ENCODE measurements at places on chromosomes 2 and 18.

GRCh38 chr2:215614296-215614695 is 178.4 kb upstream of the FN1 start:
- no peaks in the 10 kb centered on the region for H3K36me3 ChIP-seq
- no peak overlapping the region for H3K27ac ChIP-seq
- H3K4me3 ChIP-seq = no peak overlapping the region
- no peak for DNase-seq
- H3K4me1 ChIP-seq = no peaks in the 10 kb centered on the region
- H3K27me3 ChIP-seq = no peaks in the 10 kb centered on the region

DNA sequence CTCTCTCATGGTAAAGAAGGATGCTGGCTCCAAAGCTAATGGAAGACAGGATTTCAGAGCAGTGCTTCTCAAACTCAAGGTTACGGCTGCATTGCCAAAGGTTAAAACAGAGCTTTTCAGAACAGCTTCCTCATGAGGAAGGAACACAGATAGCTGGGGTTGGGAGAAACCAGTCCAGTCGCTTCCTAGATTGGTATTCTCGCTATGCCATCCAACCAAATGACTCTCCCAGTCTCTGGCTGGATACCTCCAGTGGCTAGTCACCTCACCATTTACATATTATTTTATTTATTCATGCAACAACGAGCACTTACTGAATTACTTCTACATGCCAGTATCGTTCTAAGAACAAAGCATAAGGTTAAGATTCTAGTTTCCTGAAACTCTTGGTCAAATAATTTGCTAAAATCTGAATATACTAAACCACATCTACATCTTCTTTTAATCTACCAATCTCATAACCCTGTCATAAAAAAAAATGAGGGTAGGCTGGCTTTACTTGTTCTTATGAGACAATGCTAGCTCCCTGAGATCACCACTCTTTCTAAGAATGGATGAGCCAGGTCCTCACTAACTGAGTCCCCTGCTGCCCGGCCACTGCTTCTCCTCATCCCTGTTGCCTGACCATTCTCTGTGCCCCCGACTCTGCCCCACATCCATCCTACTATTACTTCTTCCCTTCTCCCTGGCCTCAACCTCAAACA is 20.4 kb downstream of the KDSR start:
- H3K27ac ChIP-seq = peak overlapping the region; percentile 31
- DNase-seq = no peak
- no peaks in the 10 kb centered on the region for H3K27me3 ChIP-seq

GRCh38 chr2:215436705-215437565 is 1.1 kb upstream of the FN1 start:
- peaks cover 16% of the 10 kb centered on the region for H3K4me1 ChIP-seq
- H3K27ac ChIP-seq = peak overlapping the region; percentile 73
- H3K36me3 ChIP-seq = no peaks in the 10 kb centered on the region
- H3K4me3 ChIP-seq = peak overlapping the region; percentile 50
- DNase-seq = no peak
- peaks cover 33% of the 10 kb centered on the region for H3K27me3 ChIP-seq

DNA sequence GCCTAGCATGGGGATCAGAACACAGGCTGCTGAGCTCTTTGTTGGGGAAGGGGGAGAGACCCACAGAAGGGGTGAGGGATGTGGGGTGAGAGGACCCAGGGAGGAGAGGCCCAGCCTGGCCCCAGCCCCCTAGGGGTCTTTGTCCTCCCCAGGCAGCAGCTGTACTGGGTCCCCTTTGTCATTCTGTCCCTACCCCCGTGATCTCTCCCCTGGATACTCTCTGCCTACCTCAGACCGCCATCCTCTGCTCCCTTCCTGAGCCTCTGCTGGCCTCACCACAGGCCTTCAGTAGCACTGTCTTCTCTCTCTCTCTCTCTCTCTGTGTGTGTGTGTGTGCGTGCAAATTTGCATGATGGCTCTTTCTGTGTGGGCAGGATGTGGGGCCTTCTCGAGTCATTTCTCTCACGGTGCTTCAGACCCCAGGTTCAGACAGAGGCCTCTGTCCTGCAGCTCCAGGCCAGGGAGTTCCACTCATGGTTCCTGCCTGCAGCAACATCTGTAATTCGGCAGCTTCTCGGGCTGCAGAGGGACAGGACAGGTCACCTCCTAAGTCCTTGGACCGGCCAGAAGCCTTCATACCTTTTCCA is 1.4 kb downstream of the PSD4 start:
- DNase-seq = no peak
- H3K27ac ChIP-seq = peak overlapping the region; percentile 85
- peaks cover 44% of the 10 kb centered on the region for H3K4me1 ChIP-seq
- H3K27me3 ChIP-seq = no peaks in the 10 kb centered on the region

DNA sequence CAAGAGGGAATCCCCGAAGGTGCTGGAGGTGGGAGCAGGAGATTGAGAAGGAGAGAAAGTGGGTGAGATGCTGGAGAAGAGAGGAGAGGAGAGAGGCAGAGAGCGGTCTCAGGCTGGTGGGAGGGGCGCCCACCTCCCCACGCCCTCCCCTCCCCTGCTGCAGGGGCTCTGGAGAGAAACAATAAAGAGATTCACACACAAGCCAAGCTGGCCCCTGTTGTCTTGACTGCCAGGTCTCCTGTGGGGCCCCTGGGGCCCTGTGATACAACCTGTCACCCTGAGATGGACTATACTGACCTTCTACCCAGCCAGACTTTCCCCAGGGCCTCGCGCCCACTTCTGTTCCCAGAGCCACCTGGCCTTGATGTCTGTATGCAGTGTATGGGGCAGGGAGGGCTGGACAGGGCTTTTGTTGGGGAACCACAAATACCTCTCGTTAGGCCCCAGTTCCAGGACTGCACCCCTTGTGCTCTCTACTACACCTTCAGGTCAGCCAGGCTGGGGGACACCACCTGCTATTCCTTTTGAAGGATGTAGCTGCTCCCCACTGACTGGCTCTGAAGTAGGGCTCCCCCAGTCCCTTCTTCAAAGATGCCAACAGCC is 8.0 kb upstream of the SPEG start:
- H3K27me3 ChIP-seq = peaks cover 46% of the 10 kb centered on the region
- no peaks in the 10 kb centered on the region for H3K36me3 ChIP-seq
- no peak for DNase-seq
- no peaks in the 10 kb centered on the region for H3K4me1 ChIP-seq
- H3K27ac ChIP-seq = no peak overlapping the region
- no peak overlapping the region for H3K4me3 ChIP-seq

DNA sequence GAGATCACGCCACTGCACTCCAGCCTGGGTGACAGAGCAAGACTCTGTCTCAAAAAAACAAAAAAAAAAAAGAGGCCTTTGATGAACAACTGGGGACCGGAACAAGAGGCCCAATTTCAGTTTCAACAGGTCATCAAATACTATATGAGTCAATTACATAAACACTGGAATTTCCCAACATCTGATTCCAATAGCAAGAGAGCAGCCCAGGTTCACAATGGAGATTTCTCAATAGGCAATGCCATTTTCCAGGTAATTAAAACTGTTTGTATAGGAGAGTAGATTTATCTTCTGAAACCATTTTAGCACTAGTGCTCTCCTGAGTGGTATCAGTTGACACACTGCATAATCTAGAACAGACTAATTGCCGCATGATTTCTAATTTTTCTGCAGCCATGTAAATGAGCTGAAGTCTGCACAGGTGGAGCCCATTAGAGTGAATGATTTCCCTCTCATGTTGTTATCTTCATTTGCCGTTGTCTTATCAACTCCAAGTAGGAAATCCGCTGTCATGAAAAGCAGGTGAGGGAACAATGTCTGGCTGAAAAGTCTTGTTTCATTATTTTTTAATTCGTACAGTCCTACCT is 264.1 kb upstream of the MEIS1 start:
- DNase-seq = peak; percentile 10
- no peak overlapping the region for H3K27ac ChIP-seq
- H3K27me3 ChIP-seq = no peaks in the 10 kb centered on the region

- H3K27me3 ChIP-seq = no peaks in the 10 kb centered on the region
- no peaks in the 10 kb centered on the region for H3K36me3 ChIP-seq
- no peak overlapping the region for H3K27ac ChIP-seq
- no peaks in the 10 kb centered on the region for H3K4me1 ChIP-seq
- no peak overlapping the region for H3K4me3 ChIP-seq
These were observed 74.0 kb downstream of the NRXN1 start for GRCh38 chr2:50957896-50958295.

DNA sequence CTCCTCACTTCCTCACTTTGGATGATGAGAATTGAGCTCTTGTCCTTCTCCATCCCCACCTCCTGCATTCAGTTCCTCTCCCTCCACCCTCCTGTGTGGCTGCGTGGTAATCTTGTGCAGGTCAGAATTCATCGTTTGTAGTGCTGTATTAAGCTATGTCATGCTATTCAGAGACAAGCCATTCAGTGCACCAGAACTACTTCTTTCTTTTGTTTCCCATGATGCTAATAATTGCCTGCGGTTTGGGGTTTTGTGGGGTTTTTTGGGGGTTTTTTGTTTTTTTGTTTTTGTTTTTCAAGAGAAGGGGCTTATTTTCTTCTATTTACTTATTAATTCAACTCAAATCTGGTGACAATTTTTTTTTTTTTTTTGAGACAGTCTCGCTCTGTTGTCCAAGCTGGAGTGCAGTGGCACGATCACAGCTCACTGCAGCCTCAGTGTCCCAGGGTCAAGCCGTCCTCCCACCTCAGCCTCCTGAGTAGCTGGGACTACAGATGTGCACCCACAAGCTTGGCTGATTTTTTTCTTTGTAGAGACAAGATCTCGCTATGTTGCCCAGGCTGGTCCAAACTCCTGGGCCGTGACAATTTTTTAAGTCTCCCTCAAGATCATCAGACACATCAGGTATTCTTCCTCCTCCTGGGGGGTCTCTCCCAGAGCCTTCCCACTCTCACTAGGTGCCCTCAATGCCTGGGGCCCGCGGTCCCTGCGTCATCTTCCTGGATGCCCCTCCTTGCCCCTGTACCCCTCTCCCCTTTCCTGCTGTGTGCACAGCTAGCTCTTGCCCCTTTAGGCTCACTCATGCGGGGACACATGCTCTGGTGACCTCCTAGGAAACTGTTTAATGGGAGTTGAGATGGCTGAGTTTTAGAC is 37.8 kb downstream of the MAL start:
- H3K4me3 ChIP-seq = no peak overlapping the region
- H3K4me1 ChIP-seq = peaks cover 54% of the 10 kb centered on the region

- H3K4me1 ChIP-seq = peaks cover 26% of the 10 kb centered on the region
- no peak overlapping the region for H3K27ac ChIP-seq
- H3K36me3 ChIP-seq = no peaks in the 10 kb centered on the region
- H3K4me3 ChIP-seq = no peak overlapping the region
- DNase-seq = no peak
These were observed 142.0 kb upstream of the APCDD1 start for GRCh38 chr18:10312326-10313015.

- no peak overlapping the region for H3K27ac ChIP-seq
- H3K36me3 ChIP-seq = no peaks in the 10 kb centered on the region
- H3K27me3 ChIP-seq = no peaks in the 10 kb centered on the region
- DNase-seq = no peak
- H3K4me1 ChIP-seq = no peaks in the 10 kb centered on the region
These were observed 262.4 kb downstream of the MEIS1 start for GRCh38 chr2:66697366-66697765.

DNA sequence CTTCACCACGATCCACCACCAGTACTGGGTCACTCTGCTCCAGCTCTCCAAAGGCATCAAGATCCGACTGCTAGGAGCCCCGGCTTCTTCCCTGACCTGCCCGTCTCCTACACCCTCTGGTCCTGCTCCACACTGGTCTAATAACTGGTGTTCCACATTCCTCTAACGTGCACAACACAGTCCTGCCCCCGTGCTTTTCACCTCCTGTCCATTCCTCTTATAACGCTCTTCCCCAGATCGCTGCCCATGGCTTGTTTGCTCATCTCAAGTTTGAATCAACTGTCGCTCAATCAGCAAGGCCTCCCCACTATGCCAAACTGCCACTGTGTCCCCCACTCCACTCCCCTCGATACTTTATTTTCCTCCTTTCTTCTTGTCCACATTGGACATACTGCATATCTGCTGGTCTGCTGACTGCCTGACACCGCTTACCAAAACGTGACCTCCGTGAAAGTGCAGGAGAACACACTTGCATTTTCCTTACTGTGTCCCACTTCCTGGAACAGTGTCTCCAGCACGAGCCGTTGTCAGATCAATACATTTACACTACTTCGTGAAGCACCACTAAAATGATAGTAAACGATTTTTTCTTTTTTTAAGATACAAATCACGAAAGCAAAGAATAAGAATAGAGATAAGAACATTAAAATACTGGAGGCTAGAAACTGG is 6.5 kb downstream of the HDLBP start:
- no peak overlapping the region for H3K4me3 ChIP-seq
- no peak for DNase-seq
- H3K4me1 ChIP-seq = peaks cover 44% of the 10 kb centered on the region
- H3K36me3 ChIP-seq = no peaks in the 10 kb centered on the region
- no peak overlapping the region for H3K27ac ChIP-seq

DNA sequence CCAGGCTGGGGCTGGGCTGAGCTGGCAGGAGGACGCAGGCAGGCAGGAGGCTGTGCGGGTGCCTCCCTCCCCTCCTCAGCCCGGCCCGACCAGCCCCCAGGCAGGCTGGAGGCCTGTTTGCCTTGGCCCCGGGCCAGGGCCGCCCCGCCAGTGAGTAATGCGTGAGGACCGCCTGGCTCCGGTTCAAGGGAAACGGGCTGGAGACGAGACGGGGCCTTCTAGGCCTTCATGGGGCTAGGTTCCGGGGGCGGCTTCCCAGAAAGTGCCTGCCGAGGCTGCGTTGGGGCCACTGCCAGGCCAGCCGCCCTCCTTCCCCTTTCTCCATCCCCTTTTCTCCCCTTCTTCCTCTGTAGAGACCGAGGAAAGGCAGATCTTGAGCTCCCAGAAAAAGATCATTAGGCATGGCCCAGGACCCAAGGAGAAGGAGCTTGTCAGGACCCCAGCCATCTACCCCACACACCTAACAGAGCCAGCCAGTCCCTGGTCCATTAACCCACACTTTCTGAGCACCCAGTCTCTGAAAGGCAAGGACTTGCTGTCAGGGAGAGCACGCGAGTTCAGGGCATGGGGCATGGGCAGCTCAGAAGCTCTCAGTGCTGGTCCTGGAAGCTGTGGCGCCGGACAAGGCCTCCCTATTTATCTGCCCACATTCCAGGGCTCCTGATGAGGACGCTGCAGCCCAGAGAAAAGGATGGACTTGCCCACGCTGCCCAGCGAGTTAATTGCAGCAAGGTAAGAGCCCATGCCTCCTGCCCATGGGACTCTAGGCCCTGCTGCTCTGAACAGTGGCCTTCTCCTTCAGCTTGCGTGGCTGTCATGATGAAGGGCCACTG is 48.5 kb downstream of the SMAD7 start:
- H3K27ac ChIP-seq = no peak overlapping the region
- H3K4me1 ChIP-seq = peaks cover 3% of the 10 kb centered on the region
- H3K36me3 ChIP-seq = no peaks in the 10 kb centered on the region

- H3K4me3 ChIP-seq = peak overlapping the region; percentile 32
- H3K36me3 ChIP-seq = no peaks in the 10 kb centered on the region
- peaks cover 76% of the 10 kb centered on the region for H3K4me1 ChIP-seq
- DNase-seq = no peak
- no peaks in the 10 kb centered on the region for H3K27me3 ChIP-seq
- H3K27ac ChIP-seq = peak overlapping the region; percentile 88
These were observed 126.8 kb downstream of the ACOXL start for GRCh38 chr2:110858993-110859701.

- H3K27me3 ChIP-seq = no peaks in the 10 kb centered on the region
- no peak for DNase-seq
- H3K4me3 ChIP-seq = no peak overlapping the region
- no peaks in the 10 kb centered on the region for H3K36me3 ChIP-seq
- no peak overlapping the region for H3K27ac ChIP-seq
These were observed 219.6 kb upstream of the RGPD4 start for GRCh38 chr2:107607054-107607453.

Measured in thymus (tissue), 14 donors.